ENCODE measurements at places on chromosomes 4 and X.

- DNase-seq, result no peak
Measured at GRCh38 chr4:121278811-121279368, 101.9 kb downstream of the QRFPR start.

DNA sequence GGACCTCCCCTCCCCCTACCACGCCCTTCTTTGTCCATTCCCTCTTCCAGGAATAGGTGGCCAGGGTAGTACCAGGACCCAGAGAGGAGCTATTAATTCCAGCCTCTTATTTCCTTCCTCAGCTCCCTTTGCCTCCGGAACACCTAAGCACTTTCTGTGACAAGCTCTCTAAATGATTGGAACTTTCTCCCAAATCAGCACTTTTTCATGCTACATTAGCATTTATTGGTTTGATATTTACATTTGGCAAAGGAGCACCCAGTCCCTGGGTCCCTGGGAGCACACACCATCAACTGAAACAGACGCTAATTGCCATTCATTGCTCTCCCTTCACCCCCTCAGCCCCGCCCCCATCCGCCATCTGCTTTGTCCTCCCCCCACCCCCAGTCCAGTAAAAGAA lies 182.0 kb upstream of the BCOR start:
- no peak for DNase-seq

DNA sequence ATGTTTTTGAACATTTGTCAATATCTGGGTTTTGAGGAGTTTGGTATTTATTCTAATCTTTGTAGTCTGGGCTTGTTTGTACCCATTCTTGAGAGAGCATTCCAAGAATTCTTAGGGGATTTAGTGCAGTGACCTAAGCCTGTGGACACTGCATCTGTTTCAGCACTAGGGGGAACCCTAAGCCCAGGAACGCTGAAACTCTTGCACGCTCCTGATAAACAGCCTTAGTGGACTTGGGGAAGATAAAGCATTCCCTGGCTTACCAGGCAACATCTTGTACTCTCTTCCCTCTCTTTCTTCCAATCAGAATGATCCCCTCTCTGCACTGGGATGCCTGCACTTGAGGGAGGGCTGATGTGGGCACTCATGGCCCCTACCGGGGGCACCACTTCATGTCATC lies 654.9 kb upstream of the HTR2C start:
- DNase-seq, result no peak

GRCh38 chr4:176782191-176782590 lies 10.5 kb downstream of the VEGFC start:
- DNase-seq, result no peak

DNA sequence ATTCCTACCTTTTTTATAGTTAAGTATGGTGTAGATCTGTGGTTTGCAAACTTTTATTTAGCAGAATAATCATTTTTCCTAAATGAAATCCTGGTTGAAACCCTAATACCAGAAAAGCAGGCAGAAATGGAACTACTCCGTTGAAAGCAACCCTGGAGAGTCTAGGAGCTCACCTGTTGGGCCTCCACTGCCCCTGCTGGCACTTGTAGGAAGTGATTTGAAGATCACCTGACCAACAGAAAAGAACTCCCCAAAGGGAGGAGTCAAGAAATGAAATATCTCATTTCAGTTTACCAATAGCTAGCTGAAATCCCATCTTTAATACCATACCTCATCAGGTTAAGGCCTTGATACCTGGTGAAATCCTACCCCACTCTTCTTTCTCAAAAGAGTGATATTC lies 277.1 kb downstream of the KLHL13 start:
- no peak for DNase-seq

- no peak for DNase-seq
Measured at GRCh38 chr4:62917649-62918048, 1491.6 kb downstream of the TECRL start.

DNA sequence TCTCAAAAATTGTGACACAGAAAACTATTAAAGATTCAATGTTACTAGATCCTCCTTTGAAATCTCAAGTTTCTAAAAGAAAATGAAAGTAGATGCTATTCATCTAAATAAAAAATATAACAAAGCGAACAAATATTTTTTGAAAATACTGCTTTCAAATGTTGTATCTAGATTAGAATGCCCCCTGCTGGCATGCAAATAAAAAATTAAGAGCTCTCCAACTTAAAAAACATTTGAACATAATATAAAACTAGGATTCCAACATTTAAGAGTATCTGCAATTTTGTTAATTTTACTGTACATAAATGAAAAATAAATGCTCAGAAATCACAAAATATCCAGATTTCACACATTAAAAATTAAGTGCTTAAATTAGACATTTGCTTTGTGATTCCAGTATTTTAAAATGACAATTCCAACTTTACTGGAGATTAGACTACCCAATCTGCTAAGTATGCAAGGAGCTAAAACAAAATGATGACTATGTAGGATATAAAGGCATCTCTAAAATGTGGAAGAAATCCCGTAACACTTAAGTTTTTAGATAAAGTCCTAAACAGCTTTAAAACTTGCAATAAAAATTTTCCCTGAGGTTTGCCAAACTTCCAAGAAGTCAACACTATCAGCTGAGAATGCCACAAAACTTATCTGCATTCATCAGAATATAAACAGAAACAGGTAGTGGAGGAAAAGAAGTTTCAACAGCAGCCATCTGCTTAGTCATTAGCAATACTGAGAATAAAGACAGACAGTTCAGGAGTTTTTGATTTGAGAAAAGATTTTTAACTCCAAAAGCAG lies 32.7 kb downstream of the DHX15 start:
- DNase-seq, result no peak

- no peak for DNase-seq
Measured at GRCh38 chr4:185137233-185137925, 5.7 kb upstream of the SLC25A4 start.

- DNase-seq, result no peak
Measured at GRCh38 chrX:111567542-111568255, 56.3 kb downstream of the SERTM2 start.

DNA sequence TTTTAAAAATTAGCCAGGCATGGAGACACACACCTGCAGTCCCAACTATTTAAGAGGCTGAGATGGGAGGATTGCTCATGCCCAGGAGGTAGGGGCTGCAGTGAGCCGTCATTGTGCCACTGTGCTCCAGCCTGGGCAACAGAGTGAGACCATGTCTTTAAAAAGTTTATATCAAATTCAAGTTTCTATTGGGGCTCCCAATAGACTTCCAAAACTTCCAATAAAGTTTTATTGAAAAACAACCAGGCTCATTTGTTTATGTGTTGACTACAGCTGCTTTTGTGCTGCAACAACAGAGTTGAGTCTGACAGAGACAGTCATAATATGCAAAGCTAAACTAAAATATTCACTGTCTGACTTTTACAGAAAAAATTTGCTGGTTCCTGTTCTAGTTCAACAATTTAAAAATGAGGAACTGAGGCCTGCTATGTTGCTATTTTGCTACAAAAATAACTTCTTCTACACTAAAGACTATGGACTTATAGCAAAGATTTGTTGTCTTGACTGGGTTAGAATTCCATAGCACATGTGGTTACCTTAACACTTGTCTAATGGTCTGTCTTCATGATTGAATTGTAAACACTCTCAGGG lies 63.3 kb upstream of the RELL1 start:
- DNase-seq, result no peak

- no peak for DNase-seq
Measured at GRCh38 chr4:79298484-79298883, 27.4 kb downstream of the NAA11 start.

- DNase-seq, result no peak
Measured at GRCh38 chrX:103628386-103629317, at the start of gene TCEAL1. TCEAL1 (plus strand) TSS chrX:103628975; CDS start chrX:103629917, 942 bp downstream.

DNA sequence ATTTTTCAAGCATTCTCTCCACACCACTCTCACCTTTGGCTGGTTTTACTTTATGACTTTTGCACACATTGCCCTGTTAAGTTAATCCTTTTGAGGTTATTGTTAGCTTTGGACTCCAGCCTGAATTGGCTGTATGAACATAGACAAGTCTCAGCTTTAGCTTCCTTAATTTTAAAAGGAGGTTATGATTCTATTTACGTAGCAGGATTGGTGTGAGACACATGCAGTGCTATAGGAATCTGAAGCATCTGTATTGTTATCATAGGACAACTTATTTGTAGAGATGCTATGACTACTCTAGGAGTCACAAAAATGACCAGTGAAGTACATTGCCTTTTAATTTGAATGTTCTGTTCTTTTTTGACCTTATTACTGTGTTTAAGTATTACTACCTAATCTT lies 15.7 kb downstream of the PGAM4 start:
- DNase-seq, result no peak

GRCh38 chr4:10526429-10527222 lies 69.4 kb upstream of the ZNF518B start:
- DNase-seq, result no peak

GRCh38 chr4:17164666-17165065 lies 266.2 kb upstream of the LDB2 start:
- DNase-seq, result no peak

DNA sequence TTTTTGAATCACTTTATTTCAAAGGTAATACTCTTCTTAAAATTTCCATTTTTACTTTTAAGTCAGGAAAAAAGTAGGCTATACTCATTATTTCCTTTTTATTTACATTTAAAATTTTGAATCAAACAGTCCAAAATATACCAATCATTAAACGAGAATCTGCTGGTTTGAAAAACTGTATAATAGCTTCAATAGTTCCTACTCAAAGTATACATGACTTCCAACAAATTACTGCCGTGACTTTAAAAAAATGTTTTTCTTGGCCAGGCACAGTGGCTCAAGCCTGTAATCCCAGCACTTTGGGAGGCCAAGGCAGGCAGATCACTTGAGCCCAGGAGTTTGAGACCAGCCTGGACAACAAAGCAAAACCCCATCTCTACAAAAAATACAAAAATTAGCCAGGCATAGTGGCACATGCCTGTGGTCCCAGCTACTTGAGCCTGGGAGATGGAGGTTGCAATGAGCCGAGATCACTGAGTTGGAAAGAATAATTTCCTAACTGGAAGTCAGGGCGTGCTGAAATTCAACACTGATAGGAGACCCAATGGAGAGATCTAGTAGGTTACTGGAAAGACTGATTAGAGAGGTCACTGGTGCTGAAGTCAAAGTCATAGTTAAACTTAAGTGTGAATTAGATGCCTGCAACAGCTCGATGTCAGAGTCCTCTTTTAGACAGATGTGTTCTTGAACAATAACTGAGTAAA lies 9.0 kb downstream of the KLHL8 start:
- no peak for DNase-seq

DNA sequence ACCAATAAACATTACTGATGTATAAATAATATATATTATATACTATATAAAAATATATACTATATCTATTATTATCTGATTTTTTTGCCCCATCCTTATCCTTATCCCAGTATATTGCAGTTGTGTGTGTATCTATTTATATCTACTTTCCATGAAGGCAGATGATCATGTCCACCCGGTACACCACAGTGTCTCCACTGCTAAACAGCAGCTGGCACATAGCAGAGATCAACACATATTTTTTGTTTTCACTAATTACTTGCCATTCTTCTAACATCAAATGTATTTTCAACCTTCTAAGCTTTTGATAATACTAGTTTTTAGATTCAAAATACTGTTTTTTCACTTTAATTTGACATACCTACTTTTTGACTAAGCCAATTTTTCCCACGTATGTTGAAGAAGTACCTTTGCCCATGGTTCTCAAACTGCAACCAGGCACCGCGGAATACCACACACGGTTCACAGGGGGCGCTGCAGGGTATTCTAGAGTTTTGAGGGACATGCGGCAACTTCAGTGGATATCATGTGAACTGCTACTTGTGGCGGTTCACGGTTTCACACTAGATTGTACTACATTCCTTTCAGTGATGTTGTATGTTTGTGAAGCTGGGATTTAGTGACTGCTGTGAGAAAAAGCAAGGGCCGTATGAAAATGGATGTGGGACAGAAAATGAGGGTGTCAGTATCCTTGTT lies 182.5 kb upstream of the NPY2R start:
- DNase-seq, result no peak

- no peak for DNase-seq
Measured at GRCh38 chrX:96835660-96836289, 47.9 kb upstream of the RPA4 start.

DNA sequence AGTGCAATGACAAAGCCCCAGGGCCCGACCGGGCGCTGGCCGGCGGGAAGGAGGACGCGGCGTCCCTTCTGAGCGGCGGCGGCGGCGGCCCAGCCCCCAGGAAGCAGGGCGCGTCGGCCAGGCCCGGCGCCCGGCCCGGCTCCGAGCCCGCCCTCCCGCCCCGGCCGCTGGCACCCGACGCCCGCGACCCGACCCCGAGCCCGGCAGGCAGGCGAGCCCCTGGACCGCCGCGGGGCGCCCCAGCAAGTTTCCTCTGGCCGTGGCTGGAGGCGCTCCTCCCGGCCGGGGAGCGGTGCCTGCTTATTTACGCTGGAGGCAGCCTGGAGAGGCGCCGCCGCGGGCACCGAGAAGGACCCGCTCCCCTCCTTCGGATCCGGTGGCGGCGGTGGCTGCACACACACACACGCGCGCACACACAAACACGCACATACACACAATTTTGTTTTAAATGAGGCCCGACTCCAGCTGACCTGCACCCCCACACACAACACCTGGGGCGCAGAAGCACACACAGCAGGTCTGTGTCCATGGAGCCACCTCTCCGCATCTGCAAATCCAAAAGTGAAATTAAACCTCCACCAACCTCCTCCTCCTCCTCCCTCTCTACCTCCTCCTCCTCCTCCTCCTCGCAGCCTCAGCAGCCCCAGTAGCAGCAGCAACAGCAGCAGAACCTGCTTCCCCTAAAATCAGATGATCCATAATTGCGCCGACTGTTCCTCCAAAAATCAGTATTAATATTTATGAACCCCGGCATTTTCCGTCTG lies 669 bp downstream of the IRF2 start:
- DNase-seq, result no peak

DNA sequence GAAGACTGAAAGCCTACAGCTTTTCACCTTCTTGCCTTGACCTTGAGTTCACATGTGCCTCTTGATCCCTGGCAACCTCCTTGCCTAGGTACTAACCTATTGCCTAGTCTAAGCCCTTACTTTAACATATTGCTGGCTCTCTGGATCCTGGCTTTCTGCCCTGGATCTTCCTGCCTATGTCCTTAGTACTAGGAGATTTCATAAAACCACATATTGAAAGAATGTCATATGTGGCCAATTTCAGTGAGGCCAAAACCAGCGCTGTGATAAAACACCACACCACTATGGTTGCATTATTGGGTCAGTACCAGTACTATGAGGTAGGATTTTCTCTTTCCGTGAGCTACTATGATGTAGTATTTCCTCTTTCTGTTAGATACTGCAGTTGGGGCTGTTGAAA lies 80.4 kb downstream of the CT47B1 start:
- DNase-seq, result no peak

DNA sequence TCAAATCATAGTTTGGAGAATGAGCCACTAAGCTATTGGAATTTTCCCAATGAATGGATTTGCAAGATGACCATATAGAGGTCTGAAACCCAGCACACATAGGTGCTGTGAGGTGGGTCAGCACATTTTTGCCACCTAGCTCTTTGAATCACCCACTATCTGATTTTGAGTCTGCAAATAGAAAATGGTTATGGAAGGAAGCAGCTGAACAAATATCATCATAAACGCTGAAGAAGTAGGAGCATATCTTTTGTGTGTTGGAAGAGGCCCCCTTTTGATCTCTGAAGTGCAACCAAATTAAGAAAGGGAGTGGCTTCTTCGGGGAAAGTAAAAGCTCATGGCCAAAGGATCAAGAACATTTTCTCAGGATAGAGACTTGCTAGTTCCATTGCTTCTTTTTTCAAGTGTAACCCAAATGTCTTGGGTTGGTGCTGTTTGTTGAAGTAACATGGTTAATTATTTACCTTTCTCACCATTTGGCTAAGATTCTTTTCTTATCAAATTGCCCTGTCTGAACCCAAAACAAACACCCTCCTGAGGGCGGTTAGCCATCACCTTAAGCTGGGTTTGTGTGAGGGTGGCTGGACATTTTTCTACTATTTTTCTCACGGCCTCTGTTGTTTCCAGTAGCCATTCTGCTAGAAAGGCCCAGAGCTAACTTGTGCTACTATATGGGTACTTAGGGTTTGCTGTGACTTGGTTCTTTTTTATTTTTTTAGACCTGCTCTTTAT lies 18.4 kb upstream of the SORBS2 start:
- DNase-seq, result no peak
